Esophagus squamous epithelium (tissue), 5 donors: ENCODE measurements at places on chromosomes 12 and 14.
A peak's percentile ranks its signal among the peaks of the same experiment; 100 is the strongest.

DNA sequence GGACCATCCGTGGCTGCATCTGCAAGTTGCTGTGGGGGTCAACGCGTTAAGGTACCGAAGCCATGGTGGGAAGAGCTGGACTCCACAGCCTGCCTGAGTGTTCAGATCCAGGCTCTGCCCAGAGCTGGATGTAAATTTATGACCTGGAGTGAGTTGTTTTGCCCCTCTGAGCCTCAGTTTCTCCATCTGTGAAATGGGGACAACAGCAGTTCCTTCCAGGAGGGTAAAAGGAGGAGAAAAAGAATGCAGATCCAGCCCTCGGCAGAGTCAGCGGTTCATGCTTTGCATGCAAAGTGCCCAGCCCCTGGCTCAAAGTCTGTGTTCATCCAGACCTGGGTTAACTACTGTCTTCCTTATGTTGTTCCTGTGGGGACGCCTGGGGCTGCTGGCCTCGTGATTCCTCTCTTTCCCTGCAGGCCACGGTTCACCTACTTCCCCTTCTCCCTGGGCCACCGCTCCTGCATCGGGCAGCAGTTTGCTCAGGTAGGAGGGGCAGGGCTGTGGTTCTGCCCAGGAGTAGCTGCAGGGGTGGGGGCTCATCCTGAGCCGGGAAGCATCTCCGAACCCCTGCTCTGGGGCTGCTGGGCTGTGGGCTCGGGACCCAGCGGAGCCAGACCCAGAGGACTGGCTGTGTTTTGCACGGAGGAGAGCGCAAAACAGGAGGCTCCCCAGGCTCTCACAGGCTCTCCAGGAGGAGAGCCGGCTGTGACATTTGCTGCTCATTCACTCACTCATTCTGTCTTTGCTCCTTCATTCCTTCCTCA lies 41.9 kb downstream of the CYP46A1 start:
- no peak for DNase-seq
- no peaks in the 10 kb centered on the region for H3K27me3 ChIP-seq
- peaks cover 12% of the 10 kb centered on the region for H3K4me1 ChIP-seq
- H3K27ac ChIP-seq, result no peak overlapping the region

GRCh38 chr14:53996041-53996440 lies 39.4 kb upstream of the BMP4 start:
- H3K4me3 ChIP-seq, result no peak overlapping the region
- no peak for DNase-seq
- H3K4me1 ChIP-seq, result no peaks in the 10 kb centered on the region

DNA sequence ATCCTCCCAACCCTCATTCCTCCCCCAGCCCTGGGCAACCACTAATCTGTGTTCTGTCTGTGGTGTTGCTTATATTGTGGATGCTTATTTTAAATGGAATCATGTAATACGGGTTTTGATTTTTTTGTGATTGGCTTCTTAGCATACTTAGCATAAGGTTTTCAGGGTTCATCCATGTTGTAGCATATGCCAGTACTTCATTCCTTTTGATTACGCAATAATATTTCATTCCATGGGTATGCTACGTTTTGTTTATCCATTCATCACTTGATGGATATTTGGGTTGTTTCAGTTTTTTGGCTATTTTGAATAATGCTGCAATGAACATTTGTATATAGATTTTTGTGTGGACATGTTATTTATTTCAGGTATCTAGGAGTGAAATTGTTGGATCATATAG lies 82.9 kb downstream of the TSPAN9 start:
- H3K27me3 ChIP-seq, result no peaks in the 10 kb centered on the region
- peaks cover 5% of the 10 kb centered on the region for H3K4me1 ChIP-seq
- no peaks in the 10 kb centered on the region for H3K36me3 ChIP-seq
- no peak for DNase-seq

DNA sequence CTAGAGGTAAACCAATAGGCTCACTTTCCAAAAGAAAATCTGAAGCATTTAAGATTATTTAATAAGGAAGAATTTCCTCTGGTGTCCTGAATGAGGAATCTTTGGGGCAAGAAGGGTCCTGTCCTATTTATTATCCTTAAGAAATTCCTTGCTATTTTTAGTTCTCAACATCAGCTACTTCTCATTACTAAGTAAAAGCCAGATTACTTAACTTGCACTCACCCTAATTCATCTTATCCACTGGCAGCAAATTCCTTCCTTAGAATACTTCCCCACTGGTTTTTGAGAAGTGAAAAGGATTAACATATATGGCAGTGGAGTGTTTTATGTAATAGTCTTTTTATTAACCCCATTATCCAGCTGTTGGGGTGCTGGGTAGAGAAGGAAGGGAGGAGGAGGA lies 767.7 kb downstream of the DIO2 start:
- no peaks in the 10 kb centered on the region for H3K36me3 ChIP-seq
- no peak overlapping the region for H3K4me3 ChIP-seq
- H3K27ac ChIP-seq, result no peak overlapping the region
- no peaks in the 10 kb centered on the region for H3K27me3 ChIP-seq
- no peaks in the 10 kb centered on the region for H3K4me1 ChIP-seq

DNA sequence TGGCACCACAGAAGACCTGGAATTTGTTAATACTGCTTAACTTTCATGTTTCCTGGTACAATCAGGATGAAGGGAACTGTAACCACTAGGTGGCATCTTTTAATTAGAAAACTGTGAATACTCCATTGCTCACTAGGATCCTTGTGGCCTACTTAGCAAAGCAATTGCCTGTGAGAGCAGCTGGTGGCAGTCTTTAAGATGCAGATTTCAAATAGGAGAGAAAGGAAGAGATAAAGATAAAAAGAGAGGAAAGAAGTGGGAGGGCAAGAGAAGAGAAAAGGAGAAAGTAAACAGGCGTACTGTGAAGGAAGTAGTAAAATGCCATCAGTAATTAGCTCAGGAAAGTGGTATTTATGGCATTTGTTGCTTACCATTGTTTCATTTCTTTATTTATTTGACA lies 114.5 kb downstream of the RAD51B start:
- H3K36me3 ChIP-seq, result no peaks in the 10 kb centered on the region
- DNase-seq, result no peak
- H3K27me3 ChIP-seq, result no peaks in the 10 kb centered on the region

DNA sequence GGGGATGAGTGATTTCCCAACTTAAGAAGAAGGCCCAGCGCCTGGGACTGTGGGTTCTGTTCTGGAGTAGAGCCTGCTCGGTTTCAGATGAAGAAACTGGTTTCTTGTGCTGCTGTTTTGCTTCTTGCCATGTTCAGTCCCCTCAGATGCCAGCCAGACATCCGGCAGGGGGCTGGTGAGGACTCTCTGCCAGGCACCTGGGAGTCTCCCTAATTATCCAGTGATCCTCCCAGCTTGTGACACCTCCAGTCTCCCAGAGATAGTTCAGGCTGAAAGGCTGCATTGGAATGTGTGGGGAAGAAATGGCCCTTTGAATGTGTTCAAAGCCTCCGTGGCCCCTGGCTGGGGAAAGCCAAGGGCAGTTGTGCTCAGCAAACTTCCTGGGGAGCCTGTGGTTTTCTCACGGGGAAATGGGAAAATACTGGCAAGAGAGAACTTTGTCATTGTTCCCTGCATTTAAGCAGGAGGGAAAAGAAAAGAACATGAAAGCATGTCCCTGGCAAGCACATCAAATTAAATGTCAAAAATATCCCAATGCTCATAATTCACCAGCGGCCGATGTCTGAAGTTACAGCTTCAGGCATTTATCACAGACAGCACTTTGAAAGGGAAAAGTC lies 8.5 kb upstream of the SERPINA12 start:
- H3K27ac ChIP-seq, result no peak overlapping the region
- no peaks in the 10 kb centered on the region for H3K27me3 ChIP-seq
- no peak overlapping the region for H3K4me3 ChIP-seq
- no peaks in the 10 kb centered on the region for H3K36me3 ChIP-seq

GRCh38 chr12:49298160-49298559 lies 3.2 kb downstream of the PRPH start:
- DNase-seq, result no peak
- H3K36me3 ChIP-seq, result no peaks in the 10 kb centered on the region
- H3K4me1 ChIP-seq, result peaks cover 26% of the 10 kb centered on the region
- H3K27me3 ChIP-seq, result peaks cover 20% of the 10 kb centered on the region

- H3K27ac ChIP-seq, result no peak overlapping the region
- no peaks in the 10 kb centered on the region for H3K4me1 ChIP-seq
- no peak overlapping the region for H3K4me3 ChIP-seq
- H3K27me3 ChIP-seq, result no peaks in the 10 kb centered on the region
- H3K36me3 ChIP-seq, result no peaks in the 10 kb centered on the region
Measured at GRCh38 chr12:71981149-71981548, 42.5 kb downstream of the TPH2 start.

DNA sequence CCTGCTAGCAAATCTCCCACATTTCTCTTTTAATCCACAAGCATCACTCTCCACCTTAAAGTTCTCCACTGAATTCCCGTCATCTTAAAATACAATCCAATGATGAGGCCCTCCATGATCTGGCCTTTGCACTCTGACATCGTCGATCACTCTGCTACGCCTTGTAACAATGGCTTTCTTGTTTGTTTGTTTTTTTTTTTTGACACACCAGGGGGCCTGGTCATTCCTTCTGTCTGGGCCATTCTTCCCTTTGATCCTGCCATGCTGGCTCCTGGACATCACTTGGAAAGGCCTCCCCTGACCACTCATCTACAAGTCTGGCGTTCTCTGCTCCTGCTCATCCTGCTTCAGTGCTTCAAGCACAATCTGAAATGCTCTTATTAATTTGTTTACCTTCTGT lies 233.5 kb downstream of the PPM1H start:
- H3K27me3 ChIP-seq, result no peaks in the 10 kb centered on the region
- H3K4me3 ChIP-seq, result no peak overlapping the region
- no peak for DNase-seq
- H3K4me1 ChIP-seq, result peaks cover 17% of the 10 kb centered on the region
- H3K27ac ChIP-seq, result no peak overlapping the region
- H3K36me3 ChIP-seq, result no peaks in the 10 kb centered on the region

- no peak for DNase-seq
- no peak overlapping the region for H3K27ac ChIP-seq
- no peak overlapping the region for H3K4me3 ChIP-seq
- peaks cover 17% of the 10 kb centered on the region for H3K4me1 ChIP-seq
- H3K36me3 ChIP-seq, result no peaks in the 10 kb centered on the region
Measured at GRCh38 chr14:61186341-61187195, 94.6 kb downstream of the TMEM30B start.

- no peaks in the 10 kb centered on the region for H3K4me1 ChIP-seq
- H3K27me3 ChIP-seq, result no peaks in the 10 kb centered on the region
- H3K4me3 ChIP-seq, result no peak overlapping the region
Measured at GRCh38 chr12:62967701-62968100, 32.8 kb upstream of the PPM1H start.

- H3K36me3 ChIP-seq, result no peaks in the 10 kb centered on the region
- H3K4me3 ChIP-seq, result peak overlapping the region; percentile 8
- H3K27ac ChIP-seq, result peak overlapping the region; percentile 100
- H3K4me1 ChIP-seq, result peaks cover 87% of the 10 kb centered on the region
Measured at GRCh38 chr12:46386877-46387629, 14.5 kb upstream of the SLC38A2 start.

DNA sequence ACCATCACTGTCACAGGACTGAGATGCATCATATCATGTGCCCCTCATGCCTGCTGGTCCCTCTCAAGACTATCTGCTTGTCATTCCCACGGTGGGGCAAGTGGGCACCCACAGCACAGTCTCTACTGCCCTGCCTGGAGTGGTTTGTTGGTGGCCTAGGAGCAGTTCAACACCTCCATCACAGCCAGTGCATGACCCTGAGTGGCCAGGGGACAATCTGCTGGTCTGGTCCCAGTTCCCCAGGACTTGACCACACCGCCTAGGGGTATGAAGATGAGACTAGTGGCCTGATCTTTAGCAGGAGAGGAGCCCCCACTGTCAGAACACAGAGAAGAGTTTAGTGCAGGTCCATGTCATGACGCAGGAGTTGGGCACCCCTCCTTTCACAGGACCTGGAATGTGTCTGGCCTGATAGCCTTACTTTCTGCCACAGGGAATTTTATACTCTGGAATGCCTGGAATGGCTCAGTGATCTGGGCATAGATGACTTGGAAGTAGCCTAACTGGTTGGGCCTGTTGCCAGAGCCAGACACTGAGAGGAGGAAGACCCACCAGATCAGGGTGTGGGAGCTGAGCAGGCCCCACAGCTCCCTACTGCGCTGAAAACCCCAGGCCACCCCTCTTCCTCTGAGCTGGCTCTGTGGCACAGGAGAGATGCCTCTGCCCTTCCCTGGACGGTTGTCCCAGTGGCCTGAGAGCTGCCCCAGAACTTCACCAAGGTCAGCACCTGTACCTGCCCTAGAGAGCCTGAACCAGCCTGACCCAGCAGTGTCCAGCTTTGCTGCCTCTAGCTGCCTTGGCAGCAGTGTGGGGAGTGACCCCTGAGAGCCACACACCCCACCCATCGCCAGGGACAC lies 83.3 kb downstream of the PUS7L start:
- no peak overlapping the region for H3K4me3 ChIP-seq
- no peaks in the 10 kb centered on the region for H3K27me3 ChIP-seq
- DNase-seq, result no peak

- H3K27me3 ChIP-seq, result no peaks in the 10 kb centered on the region
- peak overlapping the region; percentile 53 for H3K27ac ChIP-seq
- DNase-seq, result no peak
- peaks cover 37% of the 10 kb centered on the region for H3K4me1 ChIP-seq
- H3K4me3 ChIP-seq, result peak overlapping the region; percentile 34
Measured at GRCh38 chr12:108773798-108774788, 42.8 kb upstream of the CORO1C start.

- H3K4me3 ChIP-seq, result peak within 1 kb of the TSS; percentile 53
- no peaks in the 10 kb centered on the region for H3K27me3 ChIP-seq
- DNase-seq, result no peak
- peak within 1 kb of the TSS; percentile 34 for H3K27ac ChIP-seq
- H3K4me1 ChIP-seq, result peaks cover 14% of the 10 kb centered on the region
Measured at GRCh38 chr12:24948757-24949722, at the start of gene BCAT1. BCAT1 (minus strand) TSS chr12:24949101; CDS start chr12:24948932, 169 bp downstream.

- no peak for DNase-seq
- no peaks in the 10 kb centered on the region for H3K27me3 ChIP-seq
- H3K4me3 ChIP-seq, result no peak overlapping the region
Measured at GRCh38 chr12:51678086-51678724, 87.2 kb downstream of the SCN8A start.

- peak overlapping the region; percentile 99 for H3K27ac ChIP-seq
- H3K4me1 ChIP-seq, result peaks cover 48% of the 10 kb centered on the region
- DNase-seq, result no peak
- H3K36me3 ChIP-seq, result no peaks in the 10 kb centered on the region
- H3K4me3 ChIP-seq, result peak overlapping the region; percentile 97
Measured at GRCh38 chr14:61695695-61696527, 598 bp downstream of the HIF1A start.
